ENCODE measurements at places on chromosomes 3 and 15.

- no peak for DNase-seq
These were observed 32.2 kb downstream of the DUT start for GRCh38 chr15:48363474-48363873.

DNA sequence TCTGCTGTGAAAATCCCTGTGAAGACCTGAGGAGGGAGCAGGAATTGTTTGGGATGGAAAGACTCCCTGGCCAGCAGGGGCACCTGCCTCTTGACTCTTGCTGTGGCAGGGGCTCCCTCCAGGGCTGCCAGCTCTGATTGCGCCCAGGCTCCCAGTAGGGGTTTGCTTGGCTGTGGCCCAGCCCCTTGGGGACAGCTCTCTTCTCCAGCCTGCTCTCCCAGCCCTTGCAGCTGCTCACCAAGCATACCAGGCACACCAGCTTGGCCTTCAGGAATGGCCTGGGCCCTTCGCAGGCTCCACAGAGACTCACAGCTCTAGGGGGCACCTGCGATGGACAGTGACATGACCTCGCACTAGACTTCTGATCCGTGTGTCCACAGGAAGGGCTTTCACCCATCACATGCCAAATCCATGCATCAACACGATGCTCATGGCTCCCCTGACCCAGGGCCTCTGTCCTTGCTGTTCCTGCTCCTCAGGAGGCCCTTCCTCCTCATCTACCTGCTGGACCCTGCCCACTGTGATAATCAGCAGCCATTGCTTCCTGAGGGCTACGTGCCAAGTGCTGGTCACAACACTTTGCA is 61.8 kb downstream of the SCN5A start:
- no peak for DNase-seq

- no peak for DNase-seq
These were observed 14.5 kb downstream of the RIOX2 start for GRCh38 chr3:97957617-97958311.

GRCh38 chr3:127476936-127477335 is 113.6 kb downstream of the TPRA1 start:
- DNase-seq: no peak

GRCh38 chr3:154184582-154184981 is 63.4 kb downstream of the ARHGEF26 start:
- DNase-seq: no peak

DNA sequence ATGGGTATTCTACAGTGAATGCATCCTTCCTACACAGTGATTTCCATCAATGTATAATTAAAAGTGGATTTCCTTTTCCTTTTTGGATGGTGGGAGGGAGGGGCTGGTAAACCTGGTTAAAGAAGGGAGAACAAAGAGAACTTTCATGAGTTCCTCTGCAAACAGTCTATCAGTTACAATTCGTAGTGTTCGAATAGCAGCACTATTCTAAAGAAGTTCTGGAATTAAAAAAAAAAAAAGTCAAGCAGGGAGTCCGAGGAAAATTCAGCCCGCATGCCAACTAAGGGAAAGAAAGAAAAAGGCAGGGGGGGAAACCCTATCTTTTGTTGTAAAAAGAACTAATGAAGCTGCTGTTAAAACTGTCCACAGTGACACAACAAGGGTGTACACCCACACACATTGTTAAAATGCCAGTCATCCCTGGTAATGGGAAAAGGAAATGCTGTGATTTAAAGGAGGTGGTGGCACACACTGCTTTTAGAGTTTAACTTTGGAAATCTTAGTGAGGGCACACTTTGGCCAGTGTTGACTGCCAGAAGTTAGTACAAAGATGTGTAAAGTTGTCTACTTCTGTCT is 521.2 kb downstream of the ZIC1 start:
- DNase-seq: no peak

DNA sequence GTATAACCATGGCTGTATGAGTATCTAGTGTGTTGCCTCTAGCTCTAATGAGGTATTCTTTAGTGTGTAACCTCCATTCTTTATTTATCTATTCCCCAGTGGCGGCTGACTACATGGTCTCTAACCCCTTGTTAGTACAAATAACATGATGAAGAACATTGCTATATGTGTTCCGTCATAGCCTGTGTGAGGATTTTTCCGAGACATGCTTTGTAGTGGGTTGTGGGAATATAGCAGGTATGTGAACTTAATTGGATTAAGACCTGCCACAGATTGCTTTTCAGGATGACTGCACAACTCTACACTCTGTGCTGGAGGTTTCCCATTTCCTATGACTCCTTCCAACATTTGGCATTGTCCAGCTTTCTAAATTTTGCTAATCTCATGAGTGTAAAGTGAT is 563.4 kb downstream of the ROBO1 start:
- DNase-seq: no peak

DNA sequence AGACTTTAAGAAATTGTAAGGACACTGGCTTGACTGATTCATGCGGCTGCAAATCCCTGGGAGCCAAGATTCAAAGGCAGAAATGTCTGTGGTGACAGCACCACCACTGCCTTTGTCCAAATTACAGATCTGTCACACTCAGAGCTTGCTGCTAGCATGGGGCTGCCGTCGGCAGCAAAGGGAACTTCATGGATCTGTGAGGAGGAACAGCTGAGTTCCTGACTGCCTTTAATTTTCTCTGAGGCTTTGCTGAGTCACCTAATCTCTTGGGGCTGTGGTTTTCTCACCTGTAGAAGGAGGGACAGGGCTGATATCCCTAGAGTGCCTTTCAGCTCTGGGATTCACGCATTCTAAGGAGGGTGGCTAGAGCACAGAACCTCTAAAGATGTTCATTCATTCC is 4.1 kb upstream of the PAK6 start:
- DNase-seq: no peak

- DNase-seq: no peak
These were observed 263.9 kb downstream of the CHST2 start for GRCh38 chr3:143383421-143383820.

GRCh38 chr15:100765467-100766241 is 114.0 kb upstream of the ALDH1A3 start:
- DNase-seq: no peak

- DNase-seq: no peak
These were observed 19.2 kb downstream of the LYSMD2 start for GRCh38 chr15:51718219-51718618.

GRCh38 chr15:101599091-101599490 is 53.1 kb downstream of the TM2D3 start:
- no peak for DNase-seq

DNA sequence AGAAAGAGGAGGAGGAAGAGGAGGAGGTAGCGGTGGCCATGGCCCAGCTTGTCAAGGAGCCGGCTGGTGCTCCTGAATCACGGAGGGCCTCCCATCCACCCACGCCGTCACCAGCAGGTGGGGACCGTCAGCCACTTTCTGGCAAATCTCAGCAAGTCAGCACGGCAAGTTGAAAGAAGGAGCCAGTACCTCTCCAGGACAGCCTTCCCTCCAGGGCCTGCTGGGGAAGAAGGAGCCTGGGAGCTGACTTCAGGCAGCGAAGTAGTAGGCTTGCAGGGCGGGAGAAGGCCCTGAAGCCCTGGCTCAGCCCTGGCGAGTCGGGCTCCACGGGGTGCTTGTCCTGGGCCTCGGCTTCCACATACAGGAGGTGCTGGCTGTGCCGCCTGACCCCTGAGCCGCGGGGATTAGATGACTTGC is 99.2 kb upstream of the TRPM1 start:
- peak; percentile 48 for DNase-seq

- DNase-seq: no peak
These were observed 149.9 kb downstream of the SST start for GRCh38 chr3:187520027-187520945.

GRCh38 chr3:51544011-51544775 is 5.7 kb downstream of the RAD54L2 start:
- DNase-seq: no peak

DNA sequence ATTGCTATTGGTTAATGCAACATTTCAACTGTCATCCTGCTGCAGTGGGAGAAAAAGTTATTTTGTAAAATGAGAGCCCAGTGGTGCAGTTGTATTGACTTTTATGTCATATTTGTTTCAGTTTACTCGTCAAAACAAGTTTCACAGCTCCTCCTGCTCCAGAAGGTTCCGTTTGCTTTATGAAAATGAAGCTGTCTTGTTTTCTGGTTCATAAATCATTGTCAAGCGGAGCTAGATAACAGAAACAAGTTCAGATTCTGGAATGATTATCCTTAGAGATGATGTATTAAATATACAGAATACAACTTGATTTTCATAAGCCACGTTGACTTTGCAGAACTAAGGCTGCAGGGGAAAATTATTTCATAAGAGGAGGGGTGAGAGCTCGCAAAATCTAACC is 970.5 kb upstream of the NR2F2 start:
- DNase-seq: no peak

DNA sequence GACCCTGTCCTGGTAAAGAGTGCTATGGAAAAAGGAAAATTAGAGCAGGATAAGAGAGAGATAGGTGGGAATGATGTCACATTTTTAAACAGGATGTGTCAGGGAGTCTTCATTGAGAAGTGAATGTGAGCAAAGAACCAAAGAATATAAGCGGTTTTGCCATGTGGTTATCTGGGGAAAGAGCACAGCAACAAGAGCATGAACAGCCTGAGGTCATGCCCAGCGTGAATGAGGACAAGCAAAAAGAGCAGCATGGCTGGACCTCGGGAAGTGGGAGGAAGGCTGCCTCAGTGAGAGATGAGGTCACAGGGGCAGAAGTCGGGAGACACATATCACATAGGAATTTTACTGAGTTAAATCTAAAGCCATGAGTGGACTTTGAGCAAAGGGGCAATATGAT is 82.8 kb upstream of the HES1 start:
- no peak for DNase-seq

GRCh38 chr3:12966847-12967605 is 106.2 kb downstream of the IQSEC1 start:
- DNase-seq: no peak

DNA sequence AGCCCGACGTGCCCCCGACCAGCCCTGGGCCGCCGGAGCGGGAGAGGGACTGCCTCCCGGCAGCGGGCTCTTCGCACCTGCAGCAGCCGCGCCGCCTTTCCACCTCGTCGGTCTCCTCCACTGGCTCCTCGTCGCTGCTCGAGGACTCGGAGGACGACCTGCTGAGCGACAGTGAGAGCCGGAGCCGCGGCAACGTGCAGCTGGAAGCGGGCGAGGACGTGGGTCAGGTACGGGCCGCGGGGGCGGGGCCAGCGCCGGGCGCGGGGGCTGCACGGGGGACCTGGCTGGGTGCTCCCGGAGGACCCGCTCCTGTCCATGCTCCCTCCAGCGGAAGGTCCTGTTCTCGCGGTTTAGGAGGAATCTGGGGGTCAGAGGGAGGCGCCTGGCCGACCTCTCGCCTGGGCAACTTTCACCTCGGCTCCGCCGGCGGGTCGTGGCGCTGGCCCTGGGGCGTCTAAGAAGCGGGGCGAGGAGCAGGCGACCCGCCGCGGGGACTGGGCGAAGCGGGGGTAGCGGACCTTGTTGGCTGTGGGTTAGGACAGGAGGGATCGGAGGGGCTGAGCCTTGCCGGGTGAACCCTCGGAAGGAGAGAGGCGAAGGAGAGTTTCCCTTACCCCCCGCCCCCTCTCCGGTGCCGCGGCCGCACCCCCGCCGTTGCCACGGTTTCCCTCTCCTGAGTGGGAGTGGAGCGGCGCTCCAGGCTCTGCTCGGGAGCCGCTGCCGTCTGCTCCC is 682 bp downstream of the ITPKA start:
- DNase-seq: no peak

DNA sequence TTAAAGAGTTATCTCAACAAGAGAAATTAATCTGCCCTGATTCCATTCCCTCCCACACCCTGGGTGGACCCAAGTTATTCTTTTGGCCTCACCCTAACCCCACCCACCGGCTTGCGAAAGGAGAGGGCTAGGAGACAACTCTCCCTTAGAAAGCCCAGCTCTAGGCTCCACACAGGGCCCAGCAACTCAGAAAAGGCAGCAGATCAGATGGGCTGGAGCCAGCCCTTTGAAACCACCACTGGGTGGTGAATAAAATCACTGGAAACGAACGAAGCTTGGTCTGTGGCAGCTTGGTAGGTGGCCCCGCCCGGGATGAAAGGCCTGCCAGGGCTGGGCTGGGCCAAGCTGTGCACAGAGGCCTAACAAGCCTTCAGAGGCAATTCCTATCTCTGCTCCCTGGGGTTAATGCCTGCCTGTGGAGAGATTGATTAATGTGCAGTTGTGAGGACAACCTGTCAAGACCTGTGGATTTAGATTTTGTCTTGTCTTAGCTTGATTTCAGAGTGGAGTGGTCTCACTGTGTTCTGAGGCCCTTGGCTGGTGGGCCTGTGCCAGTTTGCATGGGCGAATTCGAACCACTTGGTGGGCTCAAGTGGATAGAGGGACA is 38.8 kb downstream of the BHLHE40 start:
- DNase-seq: no peak

GRCh38 chr3:106805625-106806024 is 571.6 kb upstream of the CCDC54 start:
- DNase-seq: no peak

GRCh38 chr3:134353171-134353825 is 20.9 kb downstream of the AMOTL2 start:
- DNase-seq: no peak

GRCh38 chr3:105865016-105865623 is 3.7 kb downstream of the CBLB start:
- DNase-seq: no peak

GRCh38 chr3:141285570-141285969 is 53.9 kb downstream of the PXYLP1 start:
- no peak for DNase-seq

DNA sequence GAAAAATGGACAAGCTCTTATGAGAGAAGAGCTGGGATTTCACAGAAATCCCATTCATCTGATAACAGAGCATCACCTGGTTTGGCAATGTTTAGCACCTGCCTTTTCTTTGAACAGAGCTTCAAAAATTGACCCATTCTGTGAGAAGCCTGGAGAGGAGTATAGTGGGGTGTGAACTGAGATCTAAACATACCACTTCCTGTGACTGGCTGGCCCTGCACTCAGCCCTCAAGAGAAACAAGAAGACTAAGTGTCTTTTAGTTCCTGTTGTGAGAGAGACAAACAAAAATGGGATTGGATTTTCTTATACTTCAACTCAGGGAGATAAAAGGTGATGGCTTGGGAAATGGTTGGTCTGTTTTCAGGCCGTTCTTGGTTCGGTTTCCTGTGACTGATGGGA is 1060.2 kb downstream of the ROBO1 start:
- DNase-seq: no peak

Data from stimulated activated CD8-positive, alpha-beta memory T cell treated with anti-CD3 and anti-CD28 coated beads, Interleukin-12 subunit alpha, Interleukin-12 subunit beta, amount 100 ng/mL, for 1 hour (primary cell).